ENCODE measurements at places on chromosomes 6 and 20.

DNA sequence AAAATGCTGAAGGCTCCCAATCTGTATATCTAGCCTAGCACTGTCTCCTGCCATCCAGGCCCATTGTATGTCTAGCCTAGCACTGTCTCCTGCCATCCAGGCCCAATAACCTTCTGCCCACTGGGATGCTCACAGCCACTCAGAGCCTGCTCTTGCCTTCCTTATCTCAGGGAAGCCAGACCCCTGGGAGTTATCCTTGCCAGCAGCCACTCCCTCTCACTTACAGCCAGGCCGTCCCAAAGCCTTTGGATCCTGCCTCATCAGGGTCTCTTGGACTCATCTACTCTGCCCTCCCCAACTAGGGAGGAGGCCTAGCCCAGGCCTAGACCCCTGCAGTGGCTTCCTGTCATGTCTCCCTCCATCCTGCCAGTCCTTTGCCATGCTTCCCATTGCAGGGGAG lies 37.3 kb downstream of the KIF3B start:
- DNase-seq, result no peak

GRCh38 chr6:138849791-138850190 lies 53.9 kb downstream of the ECT2L start:
- no peak for DNase-seq

DNA sequence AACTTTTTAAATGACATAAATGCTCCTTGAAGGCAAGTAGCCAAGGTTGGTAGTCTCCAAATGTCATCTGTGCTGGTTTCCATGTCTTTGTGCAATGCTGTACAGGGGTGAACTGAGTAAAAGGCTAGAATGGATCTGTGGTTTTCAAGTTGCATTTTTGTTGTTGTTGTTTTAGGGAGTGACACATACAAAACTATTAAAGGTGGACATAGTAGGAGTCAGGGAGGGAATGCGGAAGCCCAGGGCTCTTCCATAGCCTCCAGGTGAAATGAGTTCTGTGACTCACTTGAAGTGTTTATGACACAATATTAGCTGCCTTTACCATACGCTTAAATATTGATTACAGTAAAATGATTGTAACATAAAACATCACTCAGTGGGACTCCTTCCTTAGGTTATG lies 22.5 kb upstream of the QKI start:
- DNase-seq, result no peak

GRCh38 chr6:63714091-63714490 lies 78.5 kb downstream of the PHF3 start:
- DNase-seq, result no peak

DNA sequence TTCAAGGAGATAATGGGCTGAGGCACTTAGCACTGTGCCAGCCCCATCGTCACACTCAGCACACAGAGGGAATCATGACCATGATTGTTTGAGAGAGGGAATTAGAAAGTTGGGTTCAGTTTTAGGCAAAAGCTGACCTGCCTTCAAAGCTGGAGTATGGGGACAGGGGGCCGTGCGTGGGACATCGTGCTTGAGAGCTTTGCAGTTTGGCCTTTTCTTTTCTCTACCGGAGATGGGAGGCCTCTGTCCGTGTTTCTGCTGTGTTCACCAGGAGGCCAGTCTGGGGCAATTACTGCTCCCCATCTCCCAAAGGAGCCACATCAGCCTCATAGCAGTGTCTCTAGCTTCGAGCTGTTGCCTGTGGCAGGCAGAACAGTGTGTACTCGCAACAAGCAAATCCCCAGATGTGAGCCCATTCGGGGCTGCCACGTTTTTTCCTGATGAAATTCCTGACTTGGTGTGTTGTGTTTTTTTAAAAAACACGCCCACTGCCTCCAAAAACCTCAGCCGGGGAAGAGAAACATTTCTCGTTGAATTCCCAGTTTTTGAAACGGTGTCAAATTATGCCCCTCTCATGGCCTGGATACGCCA lies 20.2 kb downstream of the EYA2 start:
- DNase-seq, result no peak

DNA sequence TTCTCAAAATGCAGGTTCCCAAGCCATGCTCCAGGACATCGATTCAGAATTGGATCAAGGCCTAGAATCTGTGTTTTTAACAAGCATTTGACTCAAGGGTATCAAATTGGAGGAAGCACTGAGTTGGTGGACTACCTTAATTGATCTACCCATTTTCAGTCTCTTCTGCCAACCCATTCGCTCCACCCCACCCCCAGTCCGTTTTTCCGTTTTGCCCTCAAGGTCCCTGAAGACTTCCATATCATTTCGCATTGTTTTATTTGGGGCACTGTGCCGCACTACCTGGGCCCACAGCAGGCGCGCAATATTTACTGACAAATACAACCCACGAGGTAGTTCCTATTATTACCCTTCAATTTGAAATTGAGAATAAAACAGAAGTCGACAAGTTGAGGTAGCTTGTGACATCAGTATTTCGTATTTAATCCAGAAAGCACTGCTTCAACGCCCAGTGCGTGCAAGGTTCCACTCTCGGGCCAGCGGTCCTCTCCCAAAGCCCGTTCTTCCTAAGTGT lies 557 bp upstream of the DHX35 start:
- peak; percentile 19 for DNase-seq

GRCh38 chr6:21508753-21509152 lies 84.8 kb upstream of the SOX4 start:
- no peak for DNase-seq

DNA sequence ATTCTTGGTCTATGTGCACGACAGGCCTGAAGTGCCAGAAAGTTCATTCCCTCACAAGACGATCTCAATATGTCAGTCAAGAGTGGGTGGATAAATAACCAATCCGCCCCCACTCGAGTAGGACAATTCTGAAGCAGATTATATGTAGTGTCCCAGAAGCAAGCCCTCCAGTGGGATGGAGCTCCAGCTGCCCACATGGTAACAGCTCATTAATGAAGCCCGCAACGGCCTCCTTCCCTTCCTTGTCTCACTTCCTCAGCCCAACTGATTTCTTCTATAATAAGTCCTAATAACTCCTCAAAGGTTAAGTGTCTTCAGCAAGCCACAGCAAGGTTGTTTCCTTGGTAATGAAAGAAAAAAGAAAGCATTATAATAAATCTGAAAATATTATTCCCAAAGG lies 82.1 kb upstream of the F13A1 start:
- no peak for DNase-seq

- no peak for DNase-seq
Measured at GRCh38 chr6:71588490-71588889, 297.9 kb upstream of the RIMS1 start.

- no peak for DNase-seq
Measured at GRCh38 chr20:62515280-62515679, 39.5 kb upstream of the GATA5 start.

GRCh38 chr6:125507987-125508655 lies 206.4 kb upstream of the HDDC2 start:
- DNase-seq, result no peak

Measured in stimulated activated CD4-positive, alpha-beta T cell treated with anti-CD3 and anti-CD28 coated beads, Interleukin-15, amount 100 ng/mL, for 48 hours (primary cell).